DMS79 treated with DMSO at 0.1 percent for 48 hours (cell line): ENCODE measurements at places on chromosomes 2 and 18.

DNA sequence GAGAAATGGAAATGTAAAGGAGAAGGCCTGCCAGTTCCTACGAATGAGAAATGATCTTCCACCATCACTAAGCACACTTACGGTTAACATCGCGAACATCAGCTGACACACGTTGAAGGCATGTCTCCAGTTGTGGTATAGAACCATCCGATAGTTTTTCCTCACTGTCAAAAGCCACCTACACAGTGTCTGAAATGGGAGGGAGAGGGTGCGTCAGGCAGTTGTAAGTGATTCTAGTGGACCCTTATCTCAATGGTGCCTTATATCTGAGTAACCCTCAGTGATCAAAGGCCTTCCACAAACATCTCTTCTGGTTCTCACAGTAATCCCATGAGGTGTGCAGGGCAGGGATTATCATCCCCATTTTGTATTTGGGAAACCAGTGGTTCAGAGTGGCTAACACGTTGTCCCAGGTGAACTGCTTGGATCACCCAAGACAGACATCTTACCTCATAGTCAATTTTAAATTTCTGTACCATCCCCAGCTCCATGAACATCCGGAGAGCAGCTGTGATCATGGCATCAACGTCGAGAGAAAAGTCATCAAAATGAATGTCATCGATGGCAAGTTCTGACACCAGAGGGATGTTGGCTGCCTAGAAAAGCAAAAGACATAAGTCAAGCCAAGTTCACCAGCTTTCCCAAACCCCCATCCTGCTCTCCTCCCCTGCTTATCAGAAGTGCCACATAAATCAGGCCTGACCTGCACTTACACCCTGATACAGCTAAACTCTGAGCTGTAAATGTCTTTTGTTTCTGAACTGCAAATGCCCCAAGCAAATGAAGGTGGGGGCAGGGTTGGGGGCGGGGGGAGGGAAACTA lies 335.2 kb downstream of the AGPS start:
- DNase-seq = no peak

DNA sequence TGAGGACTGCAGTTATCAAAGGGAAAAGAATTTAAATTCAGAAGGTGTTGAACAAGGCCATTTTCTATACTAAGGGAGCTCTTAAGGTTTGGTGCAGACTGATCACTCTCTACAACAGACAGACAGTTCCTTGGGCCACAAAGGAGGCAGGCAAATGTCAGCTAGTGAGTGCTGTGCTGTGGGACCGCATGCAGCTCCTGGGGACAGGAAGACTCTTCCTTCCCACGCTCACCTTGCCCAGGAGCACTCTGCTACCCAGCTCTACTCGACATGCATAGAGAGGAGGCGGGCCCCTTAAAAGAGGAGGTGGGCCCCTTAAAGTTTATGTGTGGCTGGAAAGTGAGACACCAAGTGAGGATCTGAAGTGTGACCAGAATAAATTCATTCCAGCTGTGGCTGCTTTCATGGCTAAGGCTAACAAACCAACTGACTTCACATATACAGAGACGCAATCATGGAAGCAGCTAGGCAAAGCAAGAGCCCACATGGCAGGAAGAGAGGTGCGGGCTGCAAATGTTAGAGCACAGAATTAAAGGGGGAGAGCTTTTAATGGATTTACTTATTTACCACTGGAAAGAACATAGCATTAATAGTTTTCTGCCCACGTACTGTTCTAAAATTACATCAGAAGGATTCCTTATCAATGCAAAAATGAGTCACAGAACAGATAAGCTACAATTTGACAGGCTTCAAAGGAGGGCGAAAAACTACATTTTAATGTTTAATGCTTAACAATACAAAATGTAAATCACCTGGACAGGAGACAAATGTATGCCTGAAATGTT lies 101.4 kb upstream of the RNU4ATAC start:
- DNase-seq = no peak

- DNase-seq = no peak
Observed at GRCh38 chr2:190607014-190607597, 41.8 kb upstream of the NAB1 start.

- peak; percentile 9 for DNase-seq
Observed at GRCh38 chr2:238528953-238529781, 102.4 kb downstream of the ASB1 start.

GRCh38 chr2:233267516-233268245 lies 16.2 kb downstream of the ATG16L1 start:
- DNase-seq = no peak

- DNase-seq = peak; percentile 10
Observed at GRCh38 chr2:38466876-38467767, 90.0 kb upstream of the ATL2 start.

DNA sequence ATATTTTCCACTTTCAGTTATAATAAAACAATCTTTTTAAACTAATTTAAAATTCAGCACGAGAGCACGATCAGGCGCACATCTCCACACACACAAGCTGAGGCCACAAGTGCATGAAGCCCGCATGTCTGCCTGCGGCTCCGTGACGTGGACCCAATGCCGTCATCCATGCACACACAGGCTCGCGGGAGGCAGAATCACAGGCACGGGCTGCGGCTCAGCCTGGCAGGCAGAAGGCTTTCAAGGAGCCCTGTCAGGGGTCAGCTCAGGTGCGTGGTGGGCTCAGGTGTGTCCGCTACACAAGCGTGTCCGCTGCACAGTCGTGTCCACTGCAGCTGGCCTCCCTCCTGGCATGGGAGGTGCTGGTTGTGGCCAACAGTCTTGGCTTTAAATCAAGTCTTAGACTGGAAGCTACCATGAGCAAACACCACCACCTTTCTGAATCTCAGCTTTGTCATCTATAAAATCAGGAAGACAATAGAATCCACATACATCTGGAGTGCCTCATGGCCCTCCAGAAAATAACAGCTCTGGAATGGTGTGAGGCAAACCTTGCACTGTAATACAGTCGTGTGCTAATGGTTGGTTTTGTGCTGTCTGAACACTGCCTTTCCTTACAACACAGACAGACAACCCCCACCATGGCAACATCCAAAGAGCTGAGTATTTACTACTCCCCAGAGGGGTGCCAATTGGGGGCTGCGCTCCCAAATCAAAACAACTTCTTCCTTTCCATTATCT lies 210.1 kb downstream of the NDUFA10 start:
- DNase-seq = peak; percentile 52

GRCh38 chr2:212912445-212913103 lies 238.8 kb downstream of the IKZF2 start:
- no peak for DNase-seq

GRCh38 chr2:184598316-184599053 lies at the start of gene ZNF804A:
TSS of gene ZNF804A (plus strand) at chr2:184598529. CDS start at chr2:184598960, 431 bp downstream.
- peak; percentile 7 for DNase-seq

GRCh38 chr2:225317186-225317585 lies 82.3 kb upstream of the NYAP2 start:
- no peak for DNase-seq

GRCh38 chr2:25032094-25032493 lies 9.8 kb upstream of the EFR3B start:
- DNase-seq = no peak

DNA sequence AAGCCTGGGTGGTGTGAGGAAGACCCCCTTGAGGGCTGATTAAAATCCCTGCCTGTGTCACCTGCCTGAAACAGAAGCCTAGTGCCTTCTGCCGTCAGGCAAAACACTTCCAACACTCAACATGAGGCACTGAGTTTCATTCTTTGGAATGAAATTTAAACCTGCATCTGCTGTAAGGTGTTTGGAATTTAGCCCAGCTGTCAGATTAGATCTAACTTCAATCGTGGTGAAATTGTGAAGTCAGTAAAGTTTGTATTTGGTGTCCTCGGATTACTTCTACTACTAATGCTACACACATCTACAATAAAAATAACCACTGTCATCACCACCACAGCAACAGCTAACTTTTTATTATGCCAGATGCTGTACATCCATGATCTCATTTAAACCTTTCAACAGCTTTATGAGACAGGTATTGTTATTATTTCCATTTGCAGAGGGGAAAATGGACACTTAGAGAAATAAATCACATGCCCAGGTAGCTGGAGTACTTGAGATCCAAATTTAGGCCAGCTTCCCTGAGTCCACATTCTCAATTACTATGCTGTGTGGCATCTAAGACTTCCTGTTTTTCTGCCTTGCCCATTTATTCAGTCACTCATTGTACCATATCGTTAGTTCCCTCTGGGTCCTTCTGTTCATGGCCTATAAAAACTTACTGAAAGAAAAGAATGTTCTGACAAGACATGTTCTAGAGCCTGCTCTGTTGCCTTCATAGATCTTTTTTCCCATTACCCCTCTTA lies 98.2 kb upstream of the GCFC2 start:
- no peak for DNase-seq

GRCh38 chr18:36330435-36331052 lies 33.0 kb downstream of the FHOD3 start:
- DNase-seq = no peak

- DNase-seq = no peak
Observed at GRCh38 chr2:20182241-20182931, 42.5 kb downstream of the SDC1 start.

GRCh38 chr2:167509586-167509985 lies 621.3 kb downstream of the XIRP2 start:
- peak; percentile 12 for DNase-seq

- no peak for DNase-seq
Observed at GRCh38 chr18:63999871-64000270, 30.0 kb downstream of the SERPINB8 start.

- DNase-seq = no peak
Observed at GRCh38 chr2:171289316-171289715, 128.6 kb upstream of the TLK1 start.

DNA sequence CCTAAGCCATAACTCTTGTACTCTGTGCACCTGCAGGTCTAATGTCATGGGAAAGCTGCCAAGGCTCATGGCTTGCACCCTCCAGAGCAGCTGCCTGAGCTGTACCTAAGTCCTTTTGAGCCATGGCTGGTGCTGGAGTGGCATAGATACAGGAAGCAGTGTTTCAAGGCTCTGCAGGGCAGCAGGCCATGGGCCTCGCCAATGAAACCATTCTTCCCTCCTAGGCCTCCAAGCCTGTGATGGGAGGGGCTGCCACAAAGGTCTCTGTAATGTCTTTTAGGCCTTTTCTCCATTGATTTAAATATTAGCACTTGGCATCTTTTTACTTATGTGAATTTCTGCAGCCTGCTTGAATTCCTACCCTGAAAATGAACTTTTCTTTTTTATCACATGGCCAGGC lies 108.5 kb downstream of the PTH2R start:
- DNase-seq = no peak

DNA sequence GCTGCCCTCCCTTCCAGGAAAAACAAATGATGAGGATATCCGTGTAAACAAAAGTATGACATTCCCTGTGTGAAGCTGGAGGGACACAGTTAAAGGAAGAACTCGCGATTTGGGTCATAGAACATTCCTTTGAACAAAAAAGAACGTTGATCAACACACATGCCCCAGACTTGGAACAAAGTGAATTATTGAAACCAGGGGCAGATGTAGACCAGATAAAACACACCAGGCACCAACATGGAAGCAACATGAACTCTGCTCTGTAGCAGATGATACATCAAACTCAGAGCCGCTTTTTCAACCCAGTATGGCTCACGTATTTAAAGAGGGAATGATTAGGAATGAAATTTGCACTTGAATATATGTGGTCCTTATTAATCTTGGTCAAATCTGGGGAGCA lies 206.5 kb downstream of the TMEM182 start:
- no peak for DNase-seq

DNA sequence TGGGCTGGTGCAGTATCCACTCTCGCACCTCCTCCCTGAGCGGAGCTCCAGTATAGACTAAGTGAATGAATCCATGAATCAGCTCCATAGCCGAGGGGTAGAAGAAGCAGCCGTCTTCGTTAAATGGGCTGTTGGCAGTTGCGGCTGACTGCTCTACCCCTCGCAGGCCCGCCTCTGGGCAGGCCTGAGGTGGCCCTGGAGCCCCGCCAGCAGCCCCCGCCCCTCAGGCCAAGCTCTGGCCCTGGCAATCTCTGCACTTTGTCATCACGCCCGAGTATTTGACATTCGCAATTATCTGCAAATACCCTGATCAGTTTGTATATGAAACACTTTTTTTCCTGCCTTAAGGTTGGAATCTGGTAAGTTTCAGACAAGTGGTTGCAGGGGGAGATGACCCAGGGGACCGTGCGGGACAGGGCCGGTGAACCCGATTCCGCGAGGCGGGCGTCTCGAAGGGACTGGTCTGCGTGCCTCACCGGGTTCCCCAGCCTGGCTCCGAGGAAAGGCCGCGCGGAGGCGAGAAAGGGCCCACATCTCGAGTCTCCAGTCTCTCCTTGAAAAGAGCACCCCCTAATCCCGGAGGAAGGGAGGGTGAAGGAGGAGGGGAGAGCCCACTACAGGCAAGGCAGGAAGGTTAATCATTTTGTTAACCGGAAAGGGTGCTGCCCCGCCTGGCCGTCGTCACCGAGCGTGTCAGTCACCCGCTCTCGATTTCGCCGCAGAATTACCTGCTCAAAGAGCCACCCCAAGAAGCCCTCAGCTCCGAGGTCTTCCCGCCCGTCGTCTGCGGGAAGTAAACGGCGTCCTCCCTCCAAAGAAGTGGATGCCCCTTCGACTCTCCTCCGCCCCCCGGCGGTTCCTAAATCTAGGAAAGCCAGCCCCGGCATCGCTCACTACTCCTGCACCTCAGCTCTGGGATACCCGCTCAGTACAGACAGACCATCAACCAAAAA lies 11.1 kb upstream of the SATB2 start:
- DNase-seq = no peak

DNA sequence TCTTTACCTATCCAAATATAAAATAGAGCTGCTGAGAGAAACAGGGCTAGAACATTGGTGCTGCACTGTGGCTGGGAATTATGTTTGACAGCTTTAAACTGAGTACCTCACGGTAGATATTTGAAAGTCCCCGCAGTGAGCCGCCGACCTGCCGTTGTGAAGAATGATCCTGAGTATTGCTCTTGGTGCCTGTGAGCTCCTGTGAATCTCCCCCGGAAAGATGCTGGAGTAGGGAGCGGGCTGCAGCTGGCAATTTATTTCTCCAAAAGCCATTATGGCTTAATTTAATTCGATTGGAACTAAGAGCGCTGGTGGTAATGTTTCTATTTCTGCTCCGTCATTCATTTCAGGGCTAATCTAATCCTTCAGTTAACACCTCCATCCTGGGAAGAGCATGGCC lies 129.4 kb upstream of the TPO start:
- DNase-seq = no peak

GRCh38 chr2:3631161-3631850 lies 26.7 kb upstream of the ALLC start:
- no peak for DNase-seq

- no peak for DNase-seq
Observed at GRCh38 chr2:145593280-145593679, 1073.4 kb upstream of the ZEB2 start.

- peak; percentile 30 for DNase-seq
Observed at GRCh38 chr2:170695521-170696410, 19.4 kb upstream of the SP5 start.

DNA sequence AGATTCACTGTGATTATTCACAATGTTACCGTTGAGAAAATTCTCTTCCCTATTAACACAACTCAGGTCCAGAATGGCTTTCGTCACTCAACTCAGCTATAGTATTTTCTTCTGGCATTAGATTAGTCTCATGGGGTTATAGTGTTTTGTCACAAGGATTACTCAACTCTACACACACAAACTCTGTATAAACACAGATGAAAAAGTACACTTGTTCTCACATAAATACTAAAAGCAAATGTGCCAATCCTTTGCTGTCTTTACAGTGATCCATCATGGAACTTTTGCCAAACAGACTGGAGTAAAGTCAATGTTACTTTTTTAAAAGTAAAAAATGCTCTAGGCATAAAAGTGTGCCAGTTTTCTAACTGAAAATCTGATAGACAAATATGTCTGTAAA lies 267.6 kb downstream of the RBM43 start:
- no peak for DNase-seq

- no peak for DNase-seq
Observed at GRCh38 chr18:6714010-6714409, 15.5 kb upstream of the ARHGAP28 start.

GRCh38 chr2:126707941-126708340 lies 52.0 kb downstream of the GYPC start:
- DNase-seq = no peak
